Activated CD4-positive, alpha-beta T cell treated with anti-CD3 and anti-CD28 coated beads, Interleukin-2, amount 10 ng/mL, durations not matched to agents 7 days and 5 days (primary cell): ENCODE measurements at places on chromosomes 4 and X. TPM values are rescaled to one million over a fixed set of nuclear protein-coding genes. Genes with fewer than 3 reads are reported as not detected.

Gene BMX
- not detected for total RNA-seq

Gene CYLC1
- not detected for total RNA-seq

Gene NEIL3
- 38.9 TPM for total RNA-seq

Gene EDA2R
- 3.0 TPM for total RNA-seq

Gene CXorf49
- total RNA-seq = not detected

Gene GYG2
- total RNA-seq = not detected

Gene TENT5D
- total RNA-seq = not detected

Gene PDCL2
- total RNA-seq = not detected

Gene WDR44
- total RNA-seq = 21.7 TPM
